ENCODE measurements at places on chromosomes 1 and 21. TPM values are rescaled to one million over a fixed set of nuclear protein-coding genes. Genes with fewer than 3 reads are reported as not detected.

Gene NUDC
- total RNA-seq = 113 TPM

Gene GUCA2A
- 1.9 TPM for total RNA-seq

Gene TAS1R1
- total RNA-seq = 0.51 TPM

Gene TDRD5
- 0.52 TPM for total RNA-seq

Gene CRYBG2
- total RNA-seq = 10.3 TPM

Gene RAB25
- 142 TPM for total RNA-seq

Gene DCST1
- not detected for total RNA-seq

Gene CTH
- total RNA-seq = 19.6 TPM

Gene C1orf94
- 0.29 TPM for total RNA-seq
